ENCODE measurements at places on chromosomes 11 and 22. TPM values are rescaled to one million over a fixed set of nuclear protein-coding genes. Genes with fewer than 3 reads are reported as not detected.

The KLHDC7B gene
- total RNA-seq: not detected

The GDPD4 gene
- total RNA-seq: not detected

The MAPK8IP2 gene
- 5.8 TPM for total RNA-seq

The APOBEC3A gene
- not detected for total RNA-seq

The HTR3A gene
- not detected for total RNA-seq

The UPK3A gene
- total RNA-seq: not detected

GRCh38 chr11:21511835-21512440 is 680.9 kb upstream of the ANO5 start:
- DNase-seq: peak; percentile 68

DNA sequence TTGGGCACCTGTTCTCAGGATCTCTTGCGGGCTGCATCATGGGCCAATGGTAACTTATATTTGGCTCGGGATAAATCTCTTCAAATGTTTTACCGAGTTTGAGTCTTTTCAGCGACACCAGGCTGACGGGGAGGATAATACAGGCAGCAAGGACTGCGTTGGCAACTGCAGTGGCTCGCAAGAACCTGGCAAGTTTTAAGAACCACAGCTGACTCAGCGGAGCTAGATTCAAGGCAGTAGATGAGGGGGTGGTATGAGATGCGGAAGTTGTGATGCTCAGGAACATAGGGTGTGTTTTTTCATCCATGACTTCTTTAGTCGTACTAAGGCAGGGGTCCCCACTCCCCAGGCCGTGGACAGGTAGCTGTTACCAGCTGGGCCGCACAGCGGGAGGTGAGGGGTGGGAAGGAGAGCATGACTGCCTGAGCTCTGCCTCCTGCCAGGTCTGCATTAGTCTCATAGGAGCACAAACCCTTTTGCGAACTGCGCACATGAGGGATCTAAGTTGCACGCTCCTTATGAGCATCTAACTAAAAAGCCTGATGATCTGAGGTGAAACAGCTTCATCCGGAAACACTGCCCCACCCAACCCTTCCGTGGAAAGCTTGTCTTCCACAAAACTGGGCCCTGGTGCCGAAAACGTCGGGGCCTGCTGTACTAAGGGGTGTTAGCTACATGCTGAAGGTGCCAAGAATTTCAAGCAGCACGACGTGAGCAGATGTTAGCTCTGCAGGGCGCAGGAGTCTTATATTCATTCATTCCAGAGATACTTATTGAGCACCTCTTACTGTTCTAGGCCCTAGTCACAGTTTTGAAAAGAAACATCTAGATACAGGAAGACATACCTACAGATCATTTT is 6.4 kb upstream of the JAM3 start:
- no peak for DNase-seq

DNA sequence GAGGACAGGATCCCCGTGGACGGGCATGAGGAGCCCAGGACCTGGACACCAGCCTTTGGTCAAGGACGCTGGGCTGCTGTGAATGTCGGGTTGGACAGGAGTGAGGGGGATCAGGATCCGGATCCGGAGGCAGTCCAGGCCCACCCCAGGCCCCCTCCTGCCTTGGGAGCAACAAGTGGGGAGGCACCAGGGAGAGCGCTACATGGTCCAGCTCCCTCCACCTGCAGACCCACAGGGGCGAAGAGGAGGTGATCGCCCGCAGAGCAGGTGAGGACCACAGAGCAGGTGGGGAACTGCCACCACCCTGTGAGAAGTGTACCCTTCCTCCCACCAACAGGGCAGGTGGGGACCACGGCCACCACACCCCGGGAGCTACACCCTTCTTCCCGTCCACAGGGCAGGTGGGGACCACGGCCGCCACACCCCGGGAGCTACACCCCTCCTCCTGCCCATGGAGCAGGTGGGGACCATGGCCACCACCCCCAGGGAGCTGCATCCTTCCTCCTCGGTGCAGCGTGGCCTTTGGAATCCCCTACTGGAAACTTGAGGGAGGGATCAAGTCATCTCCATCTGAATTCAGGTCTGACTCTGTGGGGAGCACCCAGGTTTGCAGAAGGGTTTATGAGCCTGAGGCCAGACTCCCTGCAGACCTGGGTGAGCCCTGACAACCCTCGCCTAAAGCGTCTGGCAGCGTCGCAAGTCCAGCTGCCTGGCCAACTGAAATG is 141.0 kb downstream of the BRD1 start:
- no peak for DNase-seq

DNA sequence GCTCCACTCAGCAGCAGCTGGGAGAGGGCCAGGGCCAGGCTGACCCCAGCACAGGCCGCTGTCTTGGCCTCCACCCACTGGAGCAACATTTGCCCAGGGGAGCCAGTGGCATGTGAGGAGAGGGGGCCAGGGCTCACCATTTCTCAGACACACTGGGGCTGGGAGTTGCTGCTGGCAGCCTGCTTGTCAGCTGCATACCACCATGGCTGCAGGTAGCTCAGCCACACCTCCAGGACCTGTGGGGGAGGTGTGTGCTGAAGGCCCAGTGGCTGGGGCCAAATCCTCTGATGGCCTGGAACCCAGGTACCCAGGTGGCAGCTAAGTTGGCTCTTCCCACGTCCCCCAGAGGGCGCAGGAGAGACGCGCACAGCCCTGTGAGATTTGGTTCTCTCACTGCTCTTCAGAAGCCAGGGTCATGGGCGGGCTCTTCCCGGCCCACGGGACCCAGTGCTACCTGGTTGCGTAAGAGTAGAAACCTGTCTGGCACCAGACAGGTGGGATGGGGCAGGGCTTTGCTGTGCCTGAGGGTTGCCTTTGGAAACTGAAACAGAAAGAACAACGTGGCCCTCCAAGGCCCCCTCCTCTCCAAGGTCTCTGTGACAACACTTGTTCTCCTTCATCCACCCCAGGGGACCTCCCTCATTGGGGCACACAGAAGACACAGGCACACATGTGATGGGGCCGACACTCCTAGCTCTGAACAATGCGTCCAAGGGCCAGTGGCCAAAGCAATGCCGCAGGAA is 98.8 kb downstream of the MED15 start:
- peak; percentile 94 for DNase-seq

GRCh38 chr11:93295921-93296575 is 34.5 kb upstream of the DEUP1 start:
- no peak for DNase-seq

DNA sequence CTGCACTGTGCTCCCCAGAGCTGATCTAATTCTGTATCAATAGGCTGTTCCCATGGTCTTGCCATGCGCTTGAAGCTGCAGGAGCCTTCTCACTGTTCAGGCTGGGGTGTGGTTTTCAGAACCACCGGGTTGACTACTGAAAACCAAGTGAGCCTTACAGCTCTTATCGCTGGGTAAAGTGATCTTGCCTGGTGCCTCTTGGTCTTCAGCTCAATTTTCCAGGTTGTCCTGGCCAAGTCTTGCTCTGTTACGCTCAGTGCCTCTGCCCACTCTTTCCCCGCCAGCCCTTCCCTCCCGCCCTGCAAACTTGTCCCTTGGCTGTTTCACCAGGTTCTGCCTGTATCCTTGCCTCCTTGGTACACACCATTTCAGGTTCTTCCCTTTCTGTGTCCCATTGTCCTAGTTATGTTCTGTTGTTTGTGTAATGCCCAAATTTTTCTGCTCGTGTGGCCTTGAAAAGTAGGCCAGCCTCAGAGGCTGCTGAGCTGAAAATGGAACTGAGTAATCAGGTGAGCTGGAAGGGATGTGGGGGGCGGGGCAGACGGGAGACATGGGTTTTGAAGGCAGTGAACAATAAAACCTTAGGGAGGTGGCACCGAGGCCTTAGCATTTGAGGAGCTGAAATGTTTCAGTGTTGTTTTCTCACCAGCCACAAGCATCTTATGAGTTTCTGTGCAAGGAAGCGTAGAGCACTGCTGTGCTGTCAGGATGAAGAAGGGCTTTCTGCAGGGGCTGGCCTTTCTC is 11.2 kb downstream of the PEX26 start:
- DNase-seq: no peak

- peak; percentile 60 for DNase-seq
These were observed 16.9 kb downstream of the IL18BP start for GRCh38 chr11:72015511-72016061.

DNA sequence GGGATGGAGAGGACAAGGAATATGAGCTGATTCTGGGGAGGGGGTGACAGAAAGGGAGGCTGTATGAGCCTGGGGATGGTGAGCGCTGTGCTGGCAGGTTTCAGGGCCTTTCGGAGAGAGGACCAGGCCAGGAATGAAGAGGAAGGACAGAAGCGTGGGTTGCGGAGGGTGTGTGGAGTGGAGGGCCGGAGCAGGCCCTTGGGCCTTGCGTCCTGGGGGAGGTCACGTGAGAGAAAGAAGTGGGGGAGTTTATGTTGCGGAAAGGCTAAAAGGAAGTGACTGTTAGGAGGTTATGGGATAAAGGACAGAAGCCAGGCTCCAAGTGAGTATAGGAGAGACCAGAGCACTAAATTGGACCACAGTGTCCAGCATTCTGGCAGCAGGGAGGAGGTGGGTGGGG is 17.5 kb downstream of the BCR start:
- DNase-seq: no peak

GRCh38 chr22:48663297-48663696 is 1164.4 kb downstream of the BRD1 start:
- no peak for DNase-seq

GRCh38 chr11:110513846-110514437 is 84.2 kb downstream of the FDX1 start:
- peak; percentile 50 for DNase-seq

- DNase-seq: no peak
These were observed 25.2 kb upstream of the VPREB1 start for GRCh38 chr22:22219140-22219996.

GRCh38 chr22:36439481-36440271 is 41.8 kb downstream of the TXN2 start:
- DNase-seq: no peak

GRCh38 chr11:116927163-116927974 is 89.9 kb upstream of the APOA1 start:
- no peak for DNase-seq

GRCh38 chr11:72102631-72102945 is 509 bp downstream of the LAMTOR1 start:
- no peak for DNase-seq

GRCh38 chr11:45933131-45933831 is 10.8 kb downstream of the LARGE2 start:
- DNase-seq: peak; percentile 79

- no peak for DNase-seq
These were observed 440.5 kb downstream of the TBC1D22A start for GRCh38 chr22:47202819-47203553.

DNA sequence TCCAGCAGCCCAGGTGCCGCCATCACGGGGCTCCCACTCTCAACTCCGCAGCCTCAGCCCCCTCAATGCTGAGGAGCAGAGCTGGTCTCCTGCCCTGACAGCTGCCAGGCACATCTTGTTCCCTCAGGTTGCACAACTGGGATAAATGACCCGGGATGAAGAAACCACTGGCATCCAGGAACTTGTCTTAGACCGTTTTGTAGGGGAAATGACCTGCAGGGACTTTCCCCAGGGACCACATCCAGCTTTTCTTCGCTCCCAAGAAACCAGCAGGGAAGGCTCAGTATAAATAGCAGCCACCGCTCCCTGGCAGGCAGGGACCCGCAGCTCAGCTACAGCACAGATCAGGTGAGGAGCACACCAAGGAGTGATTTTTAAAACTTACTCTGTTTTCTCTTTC is at the start of gene SAA1:
Gene SAA1, plus strand, starts transcription at position 316 of the 400 bp plus-strand sequence. CDS start 624 bp downstream, outside the sequence.
- no peak for DNase-seq

DNA sequence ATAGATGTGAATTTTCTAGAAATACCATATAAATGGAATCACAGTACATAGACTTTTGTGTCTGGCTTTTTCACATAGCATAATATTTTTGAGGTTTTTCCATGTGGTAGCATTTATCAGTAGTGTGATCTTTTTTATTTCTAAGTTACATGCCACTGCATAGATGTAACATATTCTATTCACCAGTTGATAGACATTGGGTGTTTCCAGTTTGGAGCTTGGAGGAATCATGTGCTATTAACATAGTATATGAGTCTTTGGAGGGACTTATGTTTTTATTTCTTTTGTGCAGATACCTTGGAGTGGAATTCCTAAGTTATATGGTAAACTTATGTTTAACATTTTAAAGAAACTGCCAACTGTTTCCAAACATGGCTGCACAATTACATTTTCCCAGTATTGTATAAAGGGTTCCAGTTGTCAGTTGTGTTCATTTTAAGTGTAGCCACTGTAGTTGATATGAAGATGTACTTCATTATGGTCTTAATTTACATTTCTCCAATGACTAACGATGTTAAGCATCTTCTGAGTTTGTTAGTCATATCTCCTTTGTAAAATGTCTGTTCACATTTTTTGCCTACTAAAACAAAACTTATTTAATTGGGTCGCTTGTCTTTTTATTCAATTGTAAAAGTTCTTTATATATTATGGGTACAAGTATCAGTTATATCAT is 145.7 kb upstream of the TRPC6 start:
- DNase-seq: no peak

GRCh38 chr11:110027627-110028371 is 65.4 kb upstream of the ZC3H12C start:
- DNase-seq: no peak

DNA sequence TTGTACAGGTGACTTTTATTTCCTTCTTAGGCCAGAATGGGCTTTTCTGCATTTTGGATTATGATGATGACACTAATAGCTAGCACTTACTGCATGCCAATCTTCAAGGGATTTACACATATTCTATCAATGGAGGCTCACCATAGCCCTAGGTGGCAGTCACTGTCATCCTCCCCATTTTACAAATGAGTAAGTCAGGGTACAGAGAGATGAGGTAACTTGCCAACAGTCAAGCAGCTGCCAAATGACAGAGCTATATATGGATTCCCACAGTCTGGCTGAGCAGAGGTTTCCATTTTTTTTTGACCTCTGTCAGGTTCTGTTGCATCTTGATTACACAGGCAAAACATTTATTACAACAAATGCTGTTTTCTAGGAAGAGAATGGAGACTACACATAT is 23.8 kb upstream of the C11orf96 start:
- DNase-seq: no peak

- peak; percentile 78 for DNase-seq
These were observed at the start of gene BIK for GRCh38 chr22:43110444-43110926. Gene BIK (plus strand): TSS chr22:43110750. CDS start chr22:43124023, 13,273 bp downstream.

- no peak for DNase-seq
These were observed 10.9 kb upstream of the ADA2 start for GRCh38 chr22:17229991-17230630.

DNA sequence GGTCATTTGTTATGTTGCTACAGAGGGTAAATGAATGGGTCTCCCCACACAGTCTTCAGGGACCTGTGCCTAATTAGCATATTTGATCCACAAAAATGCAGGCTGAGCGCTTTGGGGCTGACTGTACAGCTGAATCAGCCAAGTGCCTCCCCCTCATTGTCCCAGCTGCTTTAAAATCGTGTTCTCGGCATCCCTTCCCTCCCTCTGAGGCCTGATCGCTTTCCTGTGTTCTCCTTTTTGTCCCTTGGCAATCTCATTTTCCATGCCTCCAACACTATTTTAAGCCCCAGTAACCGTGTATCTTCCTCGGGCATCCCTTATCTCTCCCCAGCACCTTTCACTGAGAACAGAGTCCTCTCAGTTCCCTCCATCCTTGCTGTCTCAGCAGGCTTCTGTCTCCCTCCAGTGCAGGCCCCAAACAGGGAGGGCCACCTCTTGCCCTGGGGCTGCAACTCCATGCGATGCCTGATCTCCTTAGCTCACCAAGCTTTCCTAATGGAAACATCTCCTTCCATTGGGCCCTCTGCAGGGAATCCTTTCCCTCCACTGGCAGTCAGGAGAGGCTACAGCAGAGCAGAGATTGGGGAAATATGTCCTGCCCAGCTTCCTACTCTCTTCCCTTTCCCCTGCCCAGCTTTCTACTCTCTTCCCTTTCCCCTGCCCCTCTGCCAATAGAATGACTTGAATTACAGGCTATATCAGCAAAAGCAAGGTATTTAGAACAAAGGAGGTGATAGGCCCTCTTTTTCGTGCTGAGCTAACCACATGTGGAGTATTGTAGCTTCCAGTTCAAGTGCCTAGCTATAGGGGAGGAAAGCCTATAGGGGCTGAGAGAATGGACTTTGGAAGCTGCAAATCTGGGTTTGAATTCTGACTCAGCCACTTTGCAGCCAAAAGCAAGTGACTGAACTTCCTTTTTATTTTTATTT is 13.8 kb downstream of the UQCR10 start:
- peak; percentile 47 for DNase-seq

All from stomach (tissue), 19 donors.